Activated CD4-positive, alpha-beta T cell treated with anti-CD3 and anti-CD28 coated beads for 48 hours (primary cell): ENCODE measurements at places on chromosomes 3 and 15.

DNA sequence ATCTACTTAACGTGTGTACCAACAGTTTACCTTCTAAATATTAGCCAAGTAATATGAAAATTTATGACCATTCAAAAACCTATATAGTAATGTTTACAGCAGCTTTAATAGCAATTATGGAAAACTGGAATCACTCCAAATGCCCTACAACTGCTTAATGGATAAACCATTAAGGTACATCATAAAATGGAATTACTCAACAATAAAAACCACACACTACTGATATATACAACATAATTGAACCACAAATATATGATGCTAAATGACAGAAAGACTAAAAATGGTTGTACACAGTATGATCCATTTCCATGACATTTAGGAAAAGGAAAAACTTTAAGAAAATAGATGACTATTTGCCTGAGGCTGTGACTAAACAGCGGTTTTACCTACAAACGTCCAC, 467.1 kb upstream of the EPHA6 start:
- no peak for DNase-seq

DNA sequence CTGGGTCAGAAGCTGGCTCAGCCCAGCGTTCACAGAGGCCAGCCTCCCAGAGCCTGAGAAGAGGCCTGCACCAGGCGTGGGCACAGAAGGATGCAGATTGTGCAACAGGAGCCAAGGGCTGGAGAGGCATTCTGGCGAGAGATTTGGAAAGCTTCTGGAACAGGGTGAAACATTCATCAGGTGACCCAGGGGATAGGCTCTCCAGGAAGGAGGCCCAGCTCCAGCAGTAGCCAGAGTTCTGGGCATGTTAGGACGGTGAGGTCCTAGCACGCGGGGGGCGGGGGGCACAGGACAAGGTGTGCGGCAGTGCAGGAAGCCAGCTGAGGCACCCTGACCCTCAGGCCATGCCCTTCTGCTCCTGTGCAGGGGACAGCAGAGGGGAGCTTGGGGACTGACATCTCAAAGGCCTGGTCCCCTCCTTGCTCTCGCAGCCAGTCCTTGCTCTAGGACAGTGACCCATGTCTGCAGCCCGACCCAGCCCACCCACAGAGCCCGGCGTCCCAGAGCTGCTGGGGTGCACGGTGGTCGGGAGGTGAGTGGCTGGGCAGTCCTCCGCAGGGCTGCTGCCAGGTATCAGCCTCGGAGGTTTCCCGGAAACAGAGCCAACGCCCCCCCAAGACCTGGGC, 111.7 kb upstream of the KLF13 start:
- DNase-seq, result no peak

GRCh38 chr3:38805765-38806386, 10.1 kb downstream of the SCN10A start:
- DNase-seq, result peak; percentile 60

GRCh38 chr3:76352051-76352450, 566.7 kb upstream of the ZNF717 start:
- no peak for DNase-seq

DNA sequence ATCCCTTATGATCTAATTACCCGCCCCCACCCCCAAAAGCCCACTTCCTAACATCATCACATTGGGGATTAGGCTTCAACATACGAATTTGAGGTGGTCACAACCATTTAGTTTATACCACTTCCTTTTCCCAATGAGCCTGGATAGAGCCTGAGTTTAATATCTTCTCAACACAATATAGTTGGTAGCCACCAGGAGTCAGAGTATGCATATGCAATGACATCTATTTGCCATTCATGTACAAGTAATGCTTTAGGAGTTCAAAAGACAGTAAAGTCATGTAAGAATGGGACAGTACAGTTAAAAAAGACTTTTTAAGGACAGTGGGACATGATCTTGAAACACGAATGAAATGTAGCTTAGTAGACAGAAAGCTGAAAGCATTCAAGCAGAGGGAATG, 172.4 kb downstream of the DCLK3 start:
- no peak for DNase-seq

GRCh38 chr3:99167071-99167470, 265.6 kb upstream of the DCBLD2 start:
- no peak for DNase-seq

GRCh38 chr3:57911593-57911992, 96.6 kb upstream of the FLNB start:
- no peak for DNase-seq

- DNase-seq, result no peak
Measured at GRCh38 chr15:59304034-59304795, 68.5 kb downstream of the MYO1E start.

DNA sequence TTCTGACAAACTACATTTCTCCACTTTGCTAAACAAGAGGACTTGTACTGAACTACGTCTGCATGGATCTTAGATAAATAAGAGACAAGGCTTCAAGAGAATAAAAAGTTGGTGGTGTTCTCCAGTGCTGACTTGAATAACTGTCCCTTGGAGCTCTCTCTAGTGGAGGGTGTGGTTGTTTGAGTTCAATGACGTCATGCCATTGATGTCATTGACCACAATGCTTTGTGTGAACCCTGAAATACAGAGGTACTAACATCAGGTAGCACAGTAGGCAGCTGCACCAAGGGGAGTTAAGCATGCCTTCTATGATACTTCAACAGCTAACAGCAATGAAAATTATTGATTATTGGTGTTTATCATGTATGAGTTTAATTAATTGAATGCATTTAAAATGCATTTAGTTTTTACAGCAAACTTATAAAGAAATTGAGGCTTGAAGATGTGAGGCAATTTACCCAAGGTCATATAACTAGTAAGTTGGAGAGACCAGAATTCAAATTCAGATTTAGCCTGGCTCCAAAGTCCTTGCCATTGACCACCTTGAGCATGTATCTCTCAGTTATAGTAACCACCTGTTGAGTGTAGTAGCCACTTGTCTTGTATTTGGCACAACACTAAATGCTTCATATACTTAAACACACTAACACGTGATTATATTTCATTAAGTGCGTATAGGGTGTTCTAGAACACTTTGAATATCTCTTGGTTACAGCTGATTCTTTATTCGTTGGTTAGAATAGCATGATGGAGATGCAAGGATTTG, 126.0 kb upstream of the ANKRD28 start:
- no peak for DNase-seq

DNA sequence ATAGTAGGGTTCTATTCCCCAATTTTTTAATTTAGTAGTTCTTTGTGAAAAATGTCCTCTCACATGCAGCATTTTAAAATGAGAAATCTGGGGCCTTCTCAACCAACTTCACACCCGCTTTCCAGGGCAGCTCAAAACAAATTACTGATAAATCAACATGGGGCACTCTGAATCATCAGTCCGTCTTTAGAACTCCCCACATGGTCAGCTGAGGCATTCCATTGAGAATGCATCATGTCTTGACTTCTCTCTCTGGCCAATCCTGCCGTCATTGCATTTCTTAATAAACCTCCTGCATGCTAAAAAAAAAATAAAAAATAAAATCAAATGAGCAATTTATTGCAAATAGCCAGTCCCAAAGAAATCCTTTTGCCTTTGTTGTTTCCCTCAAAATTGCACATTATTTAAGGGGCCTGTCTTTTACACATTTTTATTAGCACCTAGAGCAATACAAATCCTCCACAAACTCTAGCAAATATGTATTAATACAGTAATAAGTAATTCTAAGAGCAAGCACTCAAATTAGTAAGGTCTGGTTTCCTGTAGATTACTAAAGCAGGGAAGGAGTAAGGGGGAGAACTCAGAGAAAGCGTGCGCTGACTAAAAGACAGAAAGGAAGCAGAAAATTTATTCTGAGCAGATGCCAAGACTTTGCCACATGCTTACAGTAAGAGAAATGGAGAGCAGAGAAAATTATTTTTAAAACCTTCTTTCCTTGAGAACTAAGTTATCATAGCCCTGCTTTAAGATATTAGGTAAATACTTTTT, 175.7 kb downstream of the TNIK start:
- DNase-seq, result no peak

DNA sequence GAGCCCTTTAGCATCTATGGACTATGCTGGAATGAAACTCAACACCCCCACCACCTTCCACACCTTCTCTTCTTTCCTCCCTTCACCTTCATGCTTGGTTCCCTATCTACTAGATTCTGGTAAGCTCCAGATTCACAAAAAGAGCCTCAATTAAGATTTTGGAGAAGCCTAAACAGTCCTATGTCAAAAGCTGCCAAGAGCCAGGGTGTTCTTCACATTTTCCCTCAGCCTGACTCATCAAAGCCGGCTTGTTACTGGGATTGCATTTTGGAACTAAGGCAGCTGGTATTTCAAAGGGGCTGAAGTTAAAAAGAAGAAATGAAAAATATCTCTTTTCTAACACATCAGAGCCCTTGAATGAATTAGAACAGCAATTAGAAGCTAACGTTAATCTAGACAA, 247.7 kb downstream of the MYRIP start:
- DNase-seq, result no peak

DNA sequence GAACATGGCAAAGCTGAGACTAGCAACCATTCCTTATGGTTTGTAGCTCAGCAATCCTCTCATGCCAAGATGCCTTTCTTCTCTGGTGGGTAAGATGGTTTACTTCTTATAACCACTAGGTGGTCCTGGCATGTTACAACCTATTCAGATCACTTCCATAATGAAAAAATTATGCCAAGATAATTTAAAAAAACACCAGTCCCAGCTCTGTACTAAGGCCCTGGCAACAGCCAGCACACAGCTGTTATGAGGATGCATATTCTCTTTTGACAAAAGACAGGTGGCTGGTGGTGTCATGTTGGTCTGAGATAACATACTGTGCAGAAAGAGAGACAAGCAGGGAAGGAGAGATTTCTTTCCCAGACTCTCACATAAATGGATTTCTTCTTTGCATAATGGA, 65.7 kb upstream of the FRMD4B start:
- no peak for DNase-seq

GRCh38 chr3:114439284-114439683, 145.5 kb downstream of the TIGIT start:
- DNase-seq, result no peak

DNA sequence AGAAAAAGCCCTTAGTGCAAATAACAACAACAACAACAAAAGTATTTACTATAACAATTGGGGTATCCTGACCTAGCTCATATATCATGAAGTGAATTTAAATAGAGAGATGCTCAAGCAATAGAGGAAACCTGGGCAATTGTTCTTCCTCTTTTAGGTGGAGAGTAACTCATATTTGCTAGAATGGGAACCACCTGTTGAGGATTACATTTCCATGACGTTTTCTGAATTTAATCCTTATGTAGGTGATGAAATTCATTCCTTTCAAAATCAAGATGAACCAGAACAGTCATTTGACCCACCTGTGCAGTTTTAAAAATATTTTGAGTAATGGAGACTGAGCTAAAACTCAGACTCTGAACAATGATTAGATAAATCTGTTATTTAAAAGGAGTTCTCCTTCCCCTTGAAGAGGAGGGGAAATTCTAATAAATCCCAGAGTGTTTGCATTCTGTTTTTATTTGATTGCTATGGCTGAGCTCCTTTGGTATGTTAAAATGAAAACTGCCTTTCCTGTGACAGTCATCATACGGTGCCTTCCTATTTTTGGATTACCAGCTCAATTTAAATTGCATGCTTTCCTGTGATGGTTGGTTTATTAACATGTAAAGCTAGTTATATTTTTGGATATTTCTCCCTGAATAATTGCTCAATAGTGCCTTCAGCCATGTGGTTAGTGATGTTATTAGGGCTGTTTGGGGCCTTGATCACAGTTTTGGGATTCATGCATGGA, 24.3 kb downstream of the VPS8 start:
- DNase-seq, result no peak

- DNase-seq, result no peak
Measured at GRCh38 chr3:175902226-175902625, 1043.1 kb downstream of the NAALADL2 start.

GRCh38 chr3:137988982-137989381, 21.0 kb upstream of the CLDN18 start:
- DNase-seq, result no peak

DNA sequence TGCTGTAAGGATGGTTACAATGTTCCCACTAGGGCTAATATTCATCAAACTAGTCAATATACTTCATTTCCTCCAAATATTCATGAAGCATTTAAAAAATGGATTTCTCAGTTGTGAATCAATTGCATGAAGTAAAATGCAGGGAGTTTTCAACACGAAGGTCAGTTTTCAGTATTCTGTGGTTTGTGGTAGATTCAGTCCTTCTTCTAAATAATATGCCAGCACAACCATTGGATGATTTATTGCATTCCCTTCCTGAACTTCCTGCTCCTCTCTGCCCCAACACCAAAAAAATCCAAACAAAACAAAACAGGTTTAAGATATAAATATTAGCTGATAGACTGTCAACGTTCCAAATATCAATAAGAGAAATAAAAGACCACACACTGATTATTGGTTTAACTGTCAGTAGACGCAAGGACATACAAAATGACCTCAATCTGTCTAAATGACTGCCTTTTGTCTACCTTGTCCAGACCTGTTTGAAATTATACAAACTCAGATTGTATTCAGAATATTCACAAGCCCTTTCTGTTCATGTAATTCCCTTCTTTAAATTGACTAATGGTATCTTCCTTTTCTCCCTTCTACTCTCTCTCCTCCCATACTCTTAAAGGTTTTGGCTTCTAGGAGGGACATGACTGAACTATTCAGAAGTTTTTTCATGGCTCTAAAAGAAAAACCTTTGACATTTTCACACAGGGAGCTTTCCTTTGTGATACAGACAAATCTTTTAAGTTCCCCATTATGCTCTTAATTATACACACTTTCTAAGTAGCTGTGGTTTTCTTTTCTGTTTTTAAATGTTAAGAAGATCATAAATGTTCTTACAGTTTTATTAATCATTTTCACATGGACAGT, 92.6 kb upstream of the STT3B start:
- DNase-seq, result no peak
